ENCODE measurements at places on chromosomes 3 and 15.

- DNase-seq = peak; percentile 34
Measured at GRCh38 chr3:71389911-71390573, 193.5 kb downstream of the FOXP1 start.

DNA sequence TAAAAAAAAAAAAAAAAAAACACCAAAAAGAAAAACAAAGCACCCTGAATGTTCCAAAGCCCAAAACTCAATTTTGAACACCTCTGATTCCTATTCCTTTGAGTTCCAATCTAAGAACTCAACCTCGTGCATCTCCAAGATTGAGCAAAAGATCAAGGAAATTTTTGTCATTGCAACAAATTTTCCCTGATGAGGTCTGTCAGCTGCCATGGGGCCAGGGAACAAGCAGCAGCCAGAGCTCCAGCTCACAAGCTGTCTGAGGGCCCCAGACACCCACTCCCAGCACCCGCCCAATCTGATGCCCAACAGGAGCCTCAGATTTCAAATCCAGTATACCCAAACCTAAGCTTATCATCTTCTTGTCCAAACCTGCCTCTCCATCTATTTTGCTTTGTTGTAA is 87.6 kb upstream of the ACP3 start:
- no peak for DNase-seq

GRCh38 chr3:9864200-9864927 is 15.7 kb downstream of the CIDEC start:
- DNase-seq = peak; percentile 86

- DNase-seq = no peak
Measured at GRCh38 chr15:73048624-73049295, 3.5 kb upstream of the NEO1 start.

DNA sequence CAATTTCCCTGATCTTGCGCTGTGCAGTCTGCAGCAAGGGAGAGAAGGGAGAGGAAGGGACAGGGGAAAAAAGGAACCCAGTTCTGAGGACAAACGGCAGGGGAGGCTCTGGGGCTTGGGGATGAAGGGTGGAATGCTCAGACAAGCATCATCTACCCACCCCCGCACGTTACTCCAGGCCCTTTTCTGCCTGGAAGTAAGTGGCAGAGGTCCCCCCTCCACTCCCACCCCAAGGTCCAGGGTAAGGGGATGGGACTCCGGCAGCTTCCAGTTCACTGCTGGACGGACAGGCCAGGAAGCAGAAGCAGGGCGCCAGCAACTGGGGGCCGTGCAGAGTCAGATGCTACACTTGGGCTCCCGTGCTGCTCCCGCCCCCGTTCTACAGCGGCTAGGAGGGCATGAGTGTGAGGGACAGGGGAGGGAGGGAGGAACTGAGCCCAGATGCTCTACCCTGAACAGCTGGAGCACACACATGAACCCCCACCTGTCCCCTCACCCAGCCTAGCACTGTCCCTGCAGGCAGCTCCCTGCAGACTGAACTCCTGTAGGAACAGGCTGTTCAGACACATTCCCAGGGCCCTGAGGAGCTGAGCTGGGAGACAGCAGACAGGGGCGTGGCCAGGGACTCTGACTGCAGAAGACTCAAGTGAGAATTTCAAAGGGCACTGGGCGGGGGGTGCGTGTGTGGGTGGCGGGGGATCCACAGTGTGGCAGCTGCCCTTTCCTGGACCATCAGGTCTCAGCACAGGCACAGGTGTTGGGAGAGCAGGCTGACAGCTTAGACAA is 59.7 kb downstream of the SENP2 start:
- DNase-seq = no peak

DNA sequence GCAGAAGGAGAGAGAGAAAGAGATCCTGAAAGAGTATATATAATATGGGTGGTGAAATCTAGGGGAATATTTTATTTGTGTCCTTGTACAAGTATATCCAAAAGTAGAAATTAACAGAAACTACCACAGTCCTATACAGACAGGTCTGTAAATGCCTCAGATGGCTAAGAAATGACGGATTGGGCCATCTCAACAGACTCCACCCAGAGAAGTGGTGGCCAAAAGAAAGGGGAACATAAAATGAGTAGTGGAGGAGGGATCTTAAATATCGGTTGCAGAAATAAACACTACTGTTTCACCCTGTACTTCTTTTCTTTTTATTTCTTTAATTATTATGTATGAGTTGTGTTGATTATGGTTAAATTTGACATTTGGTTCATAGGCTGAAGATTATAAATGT is 47.7 kb downstream of the CCR3 start:
- DNase-seq = no peak

DNA sequence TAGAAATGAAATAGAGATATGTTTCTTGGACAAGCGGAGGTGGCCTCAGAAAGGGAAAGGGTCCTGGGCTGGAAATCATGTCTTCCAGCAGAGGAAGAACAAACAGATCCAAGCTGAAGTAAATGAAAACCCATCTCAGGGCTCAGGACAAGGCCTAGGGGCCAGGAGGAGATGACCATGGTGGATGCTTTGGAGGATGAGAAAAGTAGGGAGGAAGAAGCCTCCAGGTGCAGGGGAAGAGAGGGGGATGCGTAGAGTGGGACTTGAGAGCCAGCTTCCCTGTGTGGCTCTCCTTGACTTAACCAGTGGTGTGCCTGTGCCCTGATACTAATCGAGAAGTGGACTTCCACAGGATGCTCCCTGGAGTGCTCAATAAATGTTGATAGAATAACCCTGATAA is 203.2 kb downstream of the FAM43A start:
- no peak for DNase-seq

DNA sequence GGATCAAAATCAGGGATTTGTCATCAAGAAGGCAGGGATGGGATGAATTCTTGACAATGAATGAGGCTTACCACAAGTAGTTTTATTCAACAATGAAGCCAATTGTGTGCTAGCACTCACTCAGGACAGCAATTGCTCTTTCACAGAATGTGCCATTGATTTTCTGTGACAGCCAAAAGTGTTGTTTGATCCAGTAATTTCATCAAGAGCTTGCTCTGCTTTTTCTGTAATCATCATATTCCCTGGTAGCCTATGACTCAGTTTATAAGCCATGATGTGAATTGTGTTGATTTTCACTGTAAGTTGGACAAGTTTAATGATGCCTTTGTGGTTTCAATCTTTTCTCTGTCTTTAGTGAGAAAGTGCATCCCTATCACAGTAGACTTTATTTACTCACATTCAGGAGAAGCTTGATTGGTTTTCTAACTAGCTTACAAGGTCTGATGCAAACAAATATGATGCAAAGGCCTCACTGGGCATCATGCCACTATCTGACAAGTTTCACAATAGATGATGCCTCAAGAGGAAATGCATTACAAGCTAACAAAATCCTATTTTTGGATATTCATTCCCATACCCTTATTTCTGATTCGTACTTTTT is 13.6 kb upstream of the CSRNP1 start:
- peak; percentile 93 for DNase-seq

- no peak for DNase-seq
Measured at GRCh38 chr15:99593070-99593469, 27.3 kb downstream of the MEF2A start.

DNA sequence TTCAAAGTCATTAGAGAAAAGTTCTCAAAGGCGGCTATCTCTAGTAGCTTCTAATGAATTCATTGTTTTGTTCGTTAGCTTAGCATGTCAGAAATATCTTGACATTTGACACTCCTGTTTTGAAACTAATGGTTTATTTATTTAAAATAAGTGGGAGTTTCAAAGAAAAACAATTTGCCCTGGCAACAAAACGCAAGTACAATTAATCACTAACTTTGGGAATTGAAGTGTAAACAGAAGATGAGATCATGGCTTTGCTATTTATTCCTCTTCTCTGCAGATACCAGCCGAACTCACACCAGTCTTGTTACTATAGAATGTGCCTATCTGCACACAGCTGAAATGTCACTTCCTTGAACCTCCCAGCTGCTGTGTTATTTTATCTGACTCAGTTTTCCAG is 27.5 kb downstream of the MASP1 start:
- peak; percentile 83 for DNase-seq

DNA sequence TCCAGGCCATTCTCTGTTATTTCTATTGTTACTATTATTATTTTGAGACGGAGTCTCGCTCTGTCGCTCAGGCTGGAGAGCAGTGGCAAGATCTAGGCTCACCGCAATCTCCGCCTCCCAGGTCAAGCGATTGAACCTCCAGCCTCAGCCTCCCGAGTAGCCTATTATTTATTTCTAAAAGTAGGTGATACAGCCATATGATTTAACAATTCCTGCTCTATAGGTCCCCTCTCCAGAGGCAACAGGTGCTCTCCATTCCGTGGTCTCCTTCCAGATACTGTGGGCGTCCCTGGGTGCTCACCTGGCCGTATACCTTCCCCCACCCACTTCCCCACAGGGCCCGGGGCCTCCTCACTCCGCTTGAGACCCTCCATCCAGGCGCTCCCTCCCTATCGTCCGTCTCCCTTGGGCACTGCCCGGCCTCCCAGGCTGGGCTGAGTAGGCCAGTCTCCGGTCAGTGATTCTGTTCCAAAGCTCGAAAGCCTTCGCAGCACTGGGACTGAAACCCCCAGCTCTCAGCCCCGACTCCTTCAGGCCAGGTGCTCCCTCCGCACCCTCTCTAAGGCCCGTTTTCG is 708 bp upstream of the PTPN23 start:
- no peak for DNase-seq

DNA sequence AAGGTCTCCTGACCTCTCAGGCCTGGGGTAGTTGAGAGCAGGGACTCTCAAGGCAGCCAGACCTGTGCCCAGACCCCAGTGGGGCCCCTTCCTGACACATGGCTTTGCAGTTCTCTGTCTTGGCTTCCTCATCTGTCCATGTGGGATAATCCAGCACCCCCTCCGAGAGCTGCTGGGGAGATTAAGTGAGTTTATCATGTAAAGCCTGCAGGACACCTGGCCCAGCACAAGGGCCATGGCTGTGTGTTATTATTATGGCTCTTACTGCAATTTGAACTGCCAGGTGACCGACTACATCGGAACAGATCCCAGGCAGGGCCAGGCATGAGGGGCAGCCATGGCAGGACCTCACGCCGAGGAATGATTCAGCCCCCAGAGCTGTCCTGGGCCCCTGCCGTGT is 12.6 kb downstream of the DUSP7 start:
- no peak for DNase-seq

GRCh38 chr15:52466134-52466701 is 62.5 kb downstream of the MYO5A start:
- DNase-seq = no peak

DNA sequence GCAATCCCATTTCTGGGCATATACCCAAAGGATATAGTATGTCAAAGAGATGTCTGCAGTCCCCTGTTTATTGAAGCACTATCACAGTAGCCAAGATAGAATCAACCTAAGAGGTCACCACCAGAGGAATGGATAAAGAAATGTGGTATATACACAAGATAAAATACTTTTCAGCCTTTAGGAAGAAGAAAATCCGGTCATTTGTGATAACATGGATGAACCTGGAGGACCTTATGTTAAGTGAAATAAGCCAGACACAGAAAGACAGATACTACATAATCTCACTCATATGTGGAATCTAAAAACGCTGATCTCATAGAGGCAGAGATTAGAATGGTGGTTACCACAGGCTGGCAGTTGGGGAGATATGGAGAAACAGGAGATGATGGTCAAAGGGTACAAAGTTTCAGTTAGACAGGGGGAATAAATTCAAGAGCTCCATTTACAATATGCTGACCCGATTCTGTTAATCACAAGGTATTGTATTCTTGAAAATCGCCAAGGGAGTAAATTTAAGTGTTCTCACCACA is 195.8 kb downstream of the MTHFS start:
- DNase-seq = no peak

DNA sequence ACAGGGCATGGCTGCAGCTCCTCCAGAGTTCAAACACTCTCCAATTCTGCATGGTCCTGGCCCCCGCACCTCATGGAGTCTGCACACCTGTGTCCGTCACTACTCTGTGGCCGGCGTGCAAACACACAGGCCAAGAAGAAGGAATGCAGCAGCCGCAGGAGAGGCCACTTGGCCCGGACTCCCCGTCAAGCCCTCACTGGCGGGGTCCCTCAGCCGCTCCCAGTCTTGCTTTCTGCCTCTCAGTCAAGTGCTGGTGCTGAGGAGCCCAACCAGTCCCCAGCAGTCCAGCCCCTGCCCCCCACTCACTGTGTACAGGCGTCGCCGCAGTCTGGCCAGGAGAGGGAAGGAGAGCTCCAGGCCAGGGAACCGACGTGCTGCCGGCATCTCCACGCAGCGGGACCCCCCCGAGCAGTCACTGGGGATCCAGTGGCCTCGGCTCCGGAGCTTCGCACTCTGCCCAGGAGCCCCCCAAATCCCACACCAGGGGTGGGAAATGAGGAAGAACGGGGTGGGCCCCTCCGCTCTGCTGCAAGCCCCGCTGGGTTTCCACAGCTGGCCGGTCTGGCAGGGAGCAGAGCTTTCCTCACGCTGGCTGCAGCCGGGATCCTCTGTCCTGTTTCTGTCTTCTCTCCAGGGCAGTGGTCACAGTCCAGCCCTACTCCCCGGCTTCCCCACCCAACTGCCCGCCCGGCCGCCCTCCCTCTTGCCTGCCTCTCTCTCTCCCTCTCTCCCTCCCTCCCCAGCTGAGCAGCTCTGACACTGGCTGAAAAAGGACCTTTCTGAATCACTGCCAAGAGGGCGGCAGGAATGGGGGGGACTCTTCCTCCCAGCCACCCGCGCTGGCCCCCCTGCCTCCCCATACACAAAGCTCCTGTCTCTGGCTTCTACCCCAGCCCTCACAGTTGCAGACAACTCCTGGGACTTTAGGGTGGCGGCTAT is 16.0 kb downstream of the TNK2 start:
- DNase-seq = peak; percentile 78

DNA sequence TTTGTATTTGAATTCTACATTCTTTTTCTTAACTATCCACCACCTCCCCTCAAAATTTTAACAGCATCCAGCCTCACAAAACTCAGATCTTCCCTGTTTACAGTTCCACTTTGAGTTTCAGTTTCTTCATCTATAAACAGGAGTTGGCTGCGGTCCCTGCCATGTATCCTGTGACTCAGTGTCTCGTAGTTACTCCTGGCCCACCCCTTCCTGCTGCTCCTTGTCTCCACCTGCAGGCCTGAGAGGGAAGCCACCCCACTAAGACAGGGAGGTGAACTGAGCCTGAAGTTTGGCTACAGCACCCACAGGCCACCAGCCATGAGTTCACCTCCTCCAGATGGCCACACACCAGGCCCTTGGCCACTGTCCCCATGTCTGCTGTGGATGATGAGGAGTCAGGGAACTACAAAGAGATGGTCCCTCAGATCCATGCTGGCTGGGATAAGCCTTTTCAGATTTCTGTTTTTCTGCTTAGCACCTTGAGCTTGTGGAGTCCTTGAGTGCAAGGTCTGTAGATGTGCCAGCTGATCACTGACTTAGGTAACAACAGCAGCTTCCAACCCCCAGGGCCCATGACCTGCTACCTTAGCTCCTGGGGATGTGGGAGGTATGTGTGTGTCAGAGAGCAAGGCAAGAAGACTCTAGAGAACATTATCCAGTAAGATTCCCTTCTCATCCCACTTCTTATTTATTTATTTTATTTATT is 37.5 kb downstream of the CD86 start:
- peak; percentile 26 for DNase-seq

DNA sequence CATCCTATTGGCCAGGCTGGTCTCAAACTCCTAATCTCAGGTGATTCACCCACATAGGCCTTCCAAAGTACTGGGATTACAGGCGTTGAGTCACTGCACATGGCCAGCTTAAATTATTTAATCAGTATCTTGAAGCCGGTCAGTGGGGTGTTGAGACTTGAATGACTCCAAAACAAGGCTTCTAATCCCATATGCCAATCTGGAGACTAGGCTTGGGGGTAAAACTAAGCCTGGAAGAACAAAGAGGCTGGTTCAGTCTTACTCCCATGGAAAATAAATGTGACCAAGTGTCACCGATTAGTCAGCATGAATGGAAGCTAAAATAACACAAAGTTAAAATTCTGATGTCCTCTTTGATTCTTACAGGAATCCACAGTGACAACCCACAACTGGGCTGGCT is 509.1 kb downstream of the FOXP1 start:
- peak; percentile 48 for DNase-seq

- DNase-seq = no peak
Measured at GRCh38 chr15:34620814-34621213, 37.4 kb upstream of the GOLGA8B start.
